ENCODE measurements at places on chromosomes 11 and 22.

DNA sequence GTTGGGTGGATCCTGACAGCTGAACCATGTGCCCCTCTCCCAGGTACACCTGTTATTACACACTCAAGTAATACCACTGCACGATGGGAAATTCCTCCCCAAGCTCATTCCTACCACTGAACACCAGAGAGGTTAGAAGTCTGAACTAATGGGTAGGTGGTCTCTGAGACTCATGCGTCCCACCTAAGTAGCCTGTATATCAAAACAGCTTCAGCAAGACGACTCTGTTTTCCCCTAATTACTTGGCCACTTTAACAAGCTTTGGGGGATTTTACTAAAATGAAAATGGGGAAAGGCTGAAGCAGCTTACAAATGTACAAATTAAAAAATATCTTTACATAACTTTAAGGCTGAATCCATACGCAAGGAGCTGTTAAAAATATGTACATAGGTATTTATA is 29.4 kb downstream of the LGR4 start:
- DNase-seq = no peak

- no peak for DNase-seq
Observed at GRCh38 chr11:66068154-66068821, 1.8 kb upstream of the PACS1 start.

GRCh38 chr11:65918211-65919140 is at the start of gene C11orf68:
C11orf68 (minus strand) TSS chr11:65919062; CDS start chr11:65919031, 31 bp downstream.
- DNase-seq = no peak

DNA sequence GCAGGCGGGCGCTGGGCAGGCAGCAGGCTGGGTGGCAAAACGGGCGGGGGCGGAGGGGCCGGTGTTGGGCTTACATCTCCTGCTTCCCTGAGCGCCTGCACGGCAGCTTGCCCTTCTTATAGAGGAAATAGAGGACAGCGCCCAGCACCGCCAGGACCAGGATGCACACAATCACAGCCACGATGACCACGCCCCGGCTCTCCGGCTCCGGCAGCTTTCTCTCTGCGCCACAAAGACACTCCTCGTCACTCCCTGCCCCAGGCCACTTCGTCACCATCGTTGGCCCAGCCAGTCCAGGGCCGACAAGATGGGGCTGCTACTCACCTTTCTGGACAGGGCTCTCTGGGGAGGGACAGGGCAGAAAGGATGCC is 6.3 kb downstream of the MCAM start:
- DNase-seq = no peak

DNA sequence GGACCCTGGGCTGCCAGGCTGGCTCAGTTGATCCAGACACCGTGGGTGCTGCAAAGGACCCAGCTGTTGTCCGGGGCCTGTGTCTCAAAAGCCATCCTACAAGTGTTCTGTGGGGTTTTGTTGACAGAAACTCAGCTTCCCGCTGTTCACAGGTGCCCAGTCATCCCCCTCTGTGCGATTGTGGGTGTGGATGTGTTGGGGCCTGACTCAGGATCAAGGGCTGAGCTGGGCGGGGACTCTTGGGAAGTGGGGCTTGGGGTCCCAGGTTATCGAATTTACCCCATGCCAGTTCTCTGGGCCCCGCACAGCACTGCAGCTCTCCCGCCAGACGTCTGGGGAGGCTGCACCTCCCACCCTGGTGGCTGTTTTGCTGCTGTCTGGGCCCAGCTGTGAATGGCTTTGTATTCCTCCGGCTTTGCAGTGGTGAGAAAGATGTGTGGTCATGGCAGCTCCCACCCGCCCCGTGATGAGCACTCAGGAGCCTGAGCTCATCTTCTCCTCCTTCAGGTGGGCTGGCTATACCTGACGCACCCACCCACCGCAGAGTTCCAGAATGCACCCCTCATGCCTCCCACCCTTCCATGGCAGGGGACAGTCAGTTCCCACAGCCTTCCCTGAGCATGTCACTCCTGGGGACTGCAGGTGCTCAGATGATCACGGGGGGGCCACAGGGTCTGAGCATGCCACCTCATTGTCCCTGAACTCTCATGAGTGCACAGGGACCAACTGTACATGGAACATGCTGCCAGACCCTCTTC is 3.6 kb upstream of the AP2A2 start:
- DNase-seq = no peak

DNA sequence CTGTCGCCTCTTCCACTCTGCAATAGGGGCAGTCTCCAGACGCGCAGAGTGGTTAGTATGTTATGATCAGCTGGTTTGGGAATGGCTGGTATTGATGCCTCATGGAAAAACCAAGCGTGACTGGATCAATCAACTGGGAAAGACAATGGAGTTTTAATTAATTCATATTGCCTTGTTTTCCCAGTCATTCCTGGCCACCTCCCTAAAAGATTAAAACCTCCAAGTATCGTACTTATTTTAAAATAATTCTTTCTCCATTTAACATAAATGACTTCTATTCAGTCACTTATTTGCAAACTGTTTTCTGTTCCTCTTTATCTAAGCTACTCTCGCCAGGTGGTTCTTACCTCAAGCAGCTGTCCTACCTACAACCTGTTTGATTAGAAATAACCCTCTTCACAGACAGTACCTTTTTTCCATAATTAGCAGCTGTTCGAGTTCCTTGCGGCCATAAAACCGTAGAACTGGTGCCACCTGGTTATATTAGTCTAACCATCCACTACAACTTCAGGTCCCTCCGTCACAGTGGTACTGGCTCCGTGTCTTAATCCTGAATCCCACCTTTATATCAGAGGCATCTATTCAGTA is 898 bp downstream of the ZNF215 start:
- DNase-seq = no peak

- DNase-seq = no peak
Observed at GRCh38 chr22:40153192-40153591, 24.5 kb upstream of the TNRC6B start.

GRCh38 chr11:70477176-70477575 is 78.8 kb downstream of the CTTN start:
- no peak for DNase-seq

DNA sequence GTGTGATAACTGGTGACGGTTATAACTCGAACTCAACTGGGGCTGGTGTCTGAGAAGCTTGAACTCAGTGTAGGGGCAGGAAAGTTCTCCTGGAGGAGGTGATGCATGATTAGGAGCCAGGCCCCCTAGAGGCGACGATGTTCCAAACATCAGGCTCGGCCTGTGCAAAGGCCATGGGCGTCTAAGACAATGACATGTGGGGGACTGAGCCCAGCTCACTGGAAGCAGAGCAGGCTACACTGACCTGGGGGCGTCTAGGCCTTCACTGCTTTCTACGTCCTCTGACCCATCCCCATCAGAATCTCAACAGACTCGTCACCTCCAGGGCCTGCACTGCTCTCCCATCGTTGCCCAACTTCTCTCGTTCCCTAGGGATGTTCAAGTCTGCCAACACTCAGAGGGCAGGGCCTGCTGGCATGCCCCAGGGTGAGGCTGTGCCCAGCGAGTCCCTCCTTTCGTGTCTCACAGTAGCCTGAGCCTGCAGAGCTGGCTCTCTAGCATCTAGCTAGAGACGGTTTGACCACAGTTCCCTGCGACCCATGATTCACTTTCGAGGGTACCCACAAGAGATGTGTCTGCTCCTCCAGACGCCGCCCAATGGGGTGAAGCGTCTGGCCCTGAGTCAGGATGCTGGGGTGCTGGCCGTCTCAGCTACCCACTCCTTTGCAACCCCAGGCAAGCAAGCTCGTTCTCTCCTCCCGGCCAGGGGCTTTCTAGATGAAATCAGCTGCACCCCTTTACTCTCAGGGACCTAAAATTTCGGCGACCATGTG is 1.1 kb upstream of the ATG16L2 start:
- DNase-seq = no peak

DNA sequence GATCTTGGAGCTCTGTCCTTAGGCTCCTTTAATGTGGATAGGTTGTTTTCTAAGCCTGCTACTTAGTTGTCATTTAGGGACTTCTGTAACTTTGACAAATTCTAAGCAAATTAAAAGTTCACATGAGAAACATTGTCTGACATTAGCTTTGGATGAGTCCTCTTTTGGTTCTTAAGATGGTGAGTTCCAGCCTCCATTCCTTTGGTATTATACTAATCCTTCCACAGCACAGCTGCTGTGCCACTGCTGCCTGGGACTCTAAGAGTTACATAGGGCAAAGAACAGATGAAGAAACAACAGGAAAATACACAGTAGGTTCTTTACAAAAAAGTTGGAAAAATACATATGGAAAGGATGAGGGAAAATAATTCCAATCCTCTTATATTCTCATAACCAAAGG is 25.3 kb upstream of the PIK3C2A start:
- no peak for DNase-seq

GRCh38 chr11:18802381-18803257 is 11.0 kb upstream of the PTPN5 start:
- DNase-seq = peak; percentile 8

GRCh38 chr11:2699185-2699530 is 636 bp downstream of the KCNQ1OT1 start:
- no peak for DNase-seq

DNA sequence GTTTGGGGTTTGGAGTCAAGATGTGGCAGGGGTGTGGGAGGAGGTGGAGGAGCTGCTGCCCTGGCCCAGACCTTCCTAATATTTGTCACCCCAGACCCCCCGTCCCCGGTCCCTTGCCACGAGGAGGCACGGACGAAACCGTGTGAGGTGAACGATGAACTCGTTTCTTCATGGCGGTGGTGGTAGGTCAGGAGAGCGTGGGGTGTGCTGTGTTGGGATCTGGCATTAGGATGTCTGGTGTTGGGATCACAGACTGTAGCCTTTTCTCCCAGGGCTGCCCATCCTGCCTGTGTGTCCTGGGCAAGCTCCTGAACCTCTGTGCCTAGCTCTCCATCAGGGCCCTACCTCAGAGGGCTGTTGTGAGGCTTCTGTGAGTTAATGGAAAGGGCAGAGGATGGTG is 8.4 kb downstream of the MAPK8IP2 start:
- DNase-seq = no peak

DNA sequence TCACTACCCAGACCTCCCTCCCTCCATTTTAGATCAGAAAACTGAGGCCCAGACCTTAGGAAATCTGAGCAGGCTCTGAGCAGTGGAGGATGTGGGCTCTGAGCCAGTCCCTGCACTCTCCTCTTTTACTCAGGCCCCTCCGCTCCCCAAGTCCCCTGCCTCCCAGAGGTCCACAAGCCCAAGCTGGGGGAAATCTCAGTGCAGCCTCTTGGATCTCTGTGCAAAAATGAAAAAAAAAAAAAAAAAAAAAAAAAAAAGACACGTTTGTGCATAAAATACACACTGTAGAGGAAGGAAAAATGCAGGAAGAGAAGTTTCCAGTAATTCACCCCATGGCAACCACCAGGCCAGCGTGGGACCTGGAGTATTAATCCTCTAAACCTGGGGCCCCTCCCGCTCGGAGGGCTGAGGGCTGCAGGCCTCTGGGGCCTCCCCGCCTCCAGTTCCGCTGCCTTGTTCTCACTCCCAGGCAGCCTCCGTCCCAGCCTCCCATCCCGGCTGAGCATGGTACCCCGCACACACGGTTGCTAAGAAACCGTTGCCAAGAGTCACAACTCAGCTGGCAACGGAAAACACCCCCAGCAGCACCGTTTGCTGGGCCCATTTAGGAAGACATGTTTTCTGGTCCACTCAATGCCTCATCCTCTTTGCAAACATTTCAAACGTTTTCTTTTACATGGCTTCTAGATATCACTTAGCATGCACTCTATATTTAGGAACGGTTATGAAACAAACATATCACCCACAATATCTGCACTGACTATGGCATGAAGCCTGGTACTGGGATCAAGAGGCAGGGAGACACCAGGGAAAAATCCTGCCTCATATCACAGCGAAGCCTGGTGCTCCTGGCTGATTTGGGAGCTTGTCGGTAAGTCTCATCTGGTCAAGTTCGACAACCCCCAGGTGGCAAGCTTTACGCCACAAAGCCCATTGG is 227.5 kb downstream of the CTTN start:
- no peak for DNase-seq

- no peak for DNase-seq
Observed at GRCh38 chr11:110988671-110989070, 256.9 kb upstream of the POU2AF2 start.

- peak; percentile 91 for DNase-seq
Observed at GRCh38 chr11:819129-819931, 616 bp downstream of the PNPLA2 start.

DNA sequence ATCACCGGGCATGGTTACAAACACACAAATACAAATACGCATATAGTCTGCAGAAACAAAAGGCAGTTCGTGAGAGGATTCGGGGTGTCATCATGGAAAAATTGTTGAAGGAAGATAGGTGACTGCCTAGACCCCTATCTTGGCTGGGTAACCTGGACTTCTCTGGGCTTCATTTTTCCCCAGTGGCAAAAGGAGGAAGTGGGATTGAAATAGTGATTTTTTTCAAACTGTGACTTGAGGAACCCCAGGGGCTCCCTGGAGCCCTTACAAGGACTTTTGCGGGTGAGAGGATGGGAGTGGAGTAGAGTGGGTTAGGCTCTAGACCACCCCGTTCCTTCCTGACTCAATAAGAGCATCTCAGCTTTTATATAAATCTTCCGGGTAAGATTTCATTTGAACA is 1.0 kb upstream of the ELF5 start:
- no peak for DNase-seq

DNA sequence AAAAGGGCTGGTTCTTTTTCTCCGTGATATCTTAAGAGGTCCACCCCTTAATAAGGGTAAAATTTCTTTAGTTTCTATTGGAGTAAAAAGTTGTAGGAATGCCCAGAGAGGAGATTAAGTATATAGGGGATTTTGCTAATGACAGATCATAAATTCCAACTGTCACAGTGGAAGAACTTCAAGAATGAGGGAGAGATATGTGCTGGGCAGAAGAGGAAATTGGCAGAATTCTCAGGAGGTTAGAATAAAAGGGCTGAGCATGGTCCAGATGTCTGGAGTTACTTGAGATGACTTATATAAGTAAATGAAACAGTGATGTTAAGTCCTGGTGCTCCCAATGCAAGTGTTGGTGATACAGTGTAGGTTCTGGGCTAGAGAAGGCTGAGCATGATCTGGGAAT is 417.6 kb upstream of the ARHGAP42 start:
- no peak for DNase-seq

- DNase-seq = peak; percentile 49
Observed at GRCh38 chr22:44505796-44506354, 7.8 kb upstream of the RTL6 start.

- DNase-seq = no peak
Observed at GRCh38 chr22:39947220-39948216, 12.7 kb upstream of the TMA7B start.

DNA sequence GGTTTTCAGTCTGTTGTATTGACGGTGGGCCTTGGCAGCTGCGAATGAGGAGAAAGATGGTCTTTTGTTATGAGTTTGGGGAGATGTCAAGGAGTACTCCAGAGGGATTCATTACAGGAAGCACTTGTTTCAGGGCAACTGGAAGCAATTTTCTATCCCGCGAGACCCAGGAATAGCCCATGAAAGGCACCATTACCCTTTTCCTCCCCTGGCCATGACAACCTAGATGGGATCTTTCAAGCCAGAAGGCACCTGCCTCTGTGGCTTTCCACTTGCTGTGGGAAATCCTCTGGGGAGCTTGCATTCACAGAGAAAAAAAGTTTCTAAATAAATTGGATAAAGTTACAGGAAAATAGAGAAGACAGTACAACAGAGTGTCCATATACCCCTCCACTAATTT is 2.7 kb downstream of the ZNF215 start:
- no peak for DNase-seq

All from thymus (tissue), 14 donors.